EL (cell line): ENCODE measurements at places on chromosomes 1 and 21.

DNA sequence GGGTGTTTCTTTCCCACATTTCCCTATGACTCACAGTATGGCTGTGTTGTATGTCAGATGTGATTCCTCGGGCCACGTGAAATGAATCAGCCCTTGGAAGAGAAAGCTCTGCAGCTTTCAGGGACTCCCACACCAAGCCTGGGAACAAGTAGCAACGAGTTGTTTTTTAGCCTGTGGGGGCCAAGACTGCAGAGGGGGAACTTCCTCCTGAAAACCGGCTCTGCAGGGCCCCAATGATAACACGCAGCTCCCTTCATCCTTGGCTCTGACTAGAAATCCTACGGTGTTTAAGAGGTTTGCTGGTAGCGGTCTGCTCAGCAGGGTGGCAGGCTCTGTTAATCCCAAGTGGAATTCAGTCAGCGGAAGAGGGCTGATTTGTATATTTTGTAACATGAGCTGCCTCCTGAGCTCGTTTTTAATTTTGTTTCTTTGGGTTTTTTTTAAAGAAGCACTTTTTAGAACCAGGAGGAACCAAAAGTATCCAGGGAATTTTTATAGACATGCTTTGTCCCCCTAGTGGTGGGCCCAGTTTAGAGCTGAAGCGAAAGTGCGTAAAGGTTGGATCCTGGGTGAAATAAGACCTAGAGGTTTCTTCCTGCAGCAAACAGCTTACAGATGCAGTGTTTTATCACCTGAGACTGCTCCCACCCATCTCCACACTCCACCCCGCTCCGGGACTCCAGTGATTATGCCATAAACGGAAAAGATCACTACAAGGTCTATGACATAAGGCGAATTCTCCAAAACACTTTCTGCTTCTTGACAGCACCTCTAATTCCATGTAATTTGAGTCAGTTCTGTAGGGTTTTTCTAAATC, 48.8 kb downstream of the LAMC2 start:
- peak; percentile 97 for DNase-seq

- peak; percentile 90 for DNase-seq
Measured at GRCh38 chr1:185500001-185500626, 183.1 kb upstream of the IVNS1ABP start.

DNA sequence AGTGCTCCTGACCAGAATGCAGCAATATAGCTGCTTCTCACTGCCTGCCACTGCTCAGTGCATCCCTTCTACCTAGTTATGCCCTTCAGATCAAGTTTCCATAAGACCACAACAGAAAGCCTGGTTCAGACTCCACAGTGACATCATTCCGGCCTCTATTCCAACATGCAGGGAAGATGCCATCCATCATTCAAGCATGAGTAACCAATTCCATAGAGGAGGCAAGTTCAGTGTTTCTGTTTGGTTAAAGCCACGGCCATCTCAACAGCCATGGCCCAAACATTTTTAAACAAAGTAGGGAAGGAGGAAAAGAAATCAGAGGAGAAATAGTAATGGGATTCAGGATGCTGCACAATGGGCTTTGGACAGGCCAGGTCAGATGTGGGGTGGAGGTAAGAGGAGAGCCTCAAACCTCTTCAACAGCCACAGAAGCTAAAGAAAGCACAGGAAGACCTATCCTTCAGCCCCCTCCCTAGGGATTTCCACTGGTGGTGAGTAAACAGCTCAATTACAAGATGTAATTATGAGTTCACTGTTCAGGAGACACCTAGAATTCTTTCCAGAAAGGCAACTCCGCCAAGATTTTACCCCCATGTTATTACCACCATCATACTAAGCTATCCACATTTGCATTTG, 484.9 kb downstream of the SETD4 start:
- DNase-seq: peak; percentile 87

DNA sequence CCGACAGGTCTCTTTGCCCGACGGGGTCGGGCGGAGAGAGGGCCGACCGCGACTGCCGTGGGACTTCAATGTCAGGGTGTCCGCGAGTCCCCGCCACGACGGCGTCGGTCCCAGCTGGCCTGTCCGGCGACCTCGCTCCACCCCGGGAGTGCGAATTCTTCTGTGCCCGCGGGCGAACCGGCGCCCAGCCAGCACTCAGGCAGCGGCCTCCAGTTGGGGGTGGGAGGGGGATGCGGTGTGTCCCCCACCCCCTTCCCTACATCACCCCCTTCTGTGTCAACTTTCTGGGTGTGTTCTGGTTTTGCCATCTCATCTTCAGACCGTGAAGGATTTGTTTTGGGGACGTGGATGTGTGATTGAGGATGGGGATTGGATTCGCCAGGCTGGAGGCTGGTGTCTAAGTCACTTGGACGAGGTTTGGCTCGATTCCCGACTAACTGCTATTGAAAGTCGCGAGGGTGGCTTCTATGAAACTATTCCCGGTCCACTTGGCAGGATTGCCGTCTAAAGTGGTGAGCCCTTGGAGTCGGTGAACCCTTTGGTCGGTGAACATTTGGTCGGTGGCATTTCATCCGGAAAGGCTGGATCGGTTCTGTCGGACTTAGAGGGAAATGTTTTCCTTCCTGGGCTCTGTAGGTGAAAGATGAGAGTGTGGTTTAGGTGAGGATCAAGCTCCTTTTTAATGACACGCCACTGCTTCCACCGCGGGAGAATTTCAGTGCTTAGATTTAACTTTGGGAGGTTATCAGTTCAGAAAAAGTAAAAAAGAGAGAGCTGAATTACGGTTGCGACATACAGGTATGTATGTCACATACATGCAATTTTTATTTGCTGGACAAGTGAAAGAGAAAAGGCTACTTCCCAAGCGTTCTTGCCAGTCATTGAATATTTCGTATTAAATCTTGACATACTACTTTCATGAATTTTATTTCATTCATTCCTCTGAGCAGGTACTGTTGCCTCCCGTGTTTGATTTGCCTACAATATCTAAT, 771 bp downstream of the ABCD3 start:
- peak; percentile 68 for DNase-seq

- DNase-seq: no peak
Measured at GRCh38 chr1:25095635-25096200, 136.6 kb downstream of the SYF2 start.

- DNase-seq: no peak
Measured at GRCh38 chr1:220927442-220927841, 48.2 kb downstream of the HLX start.

GRCh38 chr1:76262601-76263000, 188.1 kb downstream of the ST6GALNAC3 start:
- no peak for DNase-seq

- DNase-seq: peak; percentile 54
Measured at GRCh38 chr21:37006486-37007291, at the start of gene RIPPLY3. TSS of gene RIPPLY3 (plus strand) at chr21:37006702. CDS start at chr21:37006773, 71 bp downstream.

DNA sequence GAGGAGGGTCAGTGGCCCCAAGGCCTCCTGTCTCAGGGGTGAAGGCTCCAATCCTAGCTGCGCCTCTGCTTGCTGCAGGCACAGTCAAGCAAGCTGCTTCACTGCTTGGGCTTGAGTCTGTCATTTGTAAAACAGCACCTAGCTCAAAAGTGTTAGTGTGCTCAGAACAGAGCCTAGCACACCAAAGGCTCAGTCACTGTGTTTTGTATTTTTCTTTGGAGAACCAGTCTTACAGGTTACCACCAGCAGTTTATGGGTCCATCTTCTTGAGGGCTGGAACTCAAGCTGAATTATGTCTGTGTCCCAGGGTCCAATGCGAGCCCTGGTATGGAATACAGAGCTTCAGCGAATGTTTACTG, 113.6 kb downstream of the DMRTB1 start:
- DNase-seq: no peak

- peak; percentile 22 for DNase-seq
Measured at GRCh38 chr1:77385551-77385950, 103.7 kb downstream of the AK5 start.

GRCh38 chr1:200473698-200474371, 64.0 kb upstream of the ZNF281 start:
- no peak for DNase-seq

- DNase-seq: no peak
Measured at GRCh38 chr1:68317543-68317942, 85.2 kb upstream of the WLS start.

GRCh38 chr1:184272175-184272866, 114.5 kb upstream of the C1orf21 start:
- peak; percentile 52 for DNase-seq

DNA sequence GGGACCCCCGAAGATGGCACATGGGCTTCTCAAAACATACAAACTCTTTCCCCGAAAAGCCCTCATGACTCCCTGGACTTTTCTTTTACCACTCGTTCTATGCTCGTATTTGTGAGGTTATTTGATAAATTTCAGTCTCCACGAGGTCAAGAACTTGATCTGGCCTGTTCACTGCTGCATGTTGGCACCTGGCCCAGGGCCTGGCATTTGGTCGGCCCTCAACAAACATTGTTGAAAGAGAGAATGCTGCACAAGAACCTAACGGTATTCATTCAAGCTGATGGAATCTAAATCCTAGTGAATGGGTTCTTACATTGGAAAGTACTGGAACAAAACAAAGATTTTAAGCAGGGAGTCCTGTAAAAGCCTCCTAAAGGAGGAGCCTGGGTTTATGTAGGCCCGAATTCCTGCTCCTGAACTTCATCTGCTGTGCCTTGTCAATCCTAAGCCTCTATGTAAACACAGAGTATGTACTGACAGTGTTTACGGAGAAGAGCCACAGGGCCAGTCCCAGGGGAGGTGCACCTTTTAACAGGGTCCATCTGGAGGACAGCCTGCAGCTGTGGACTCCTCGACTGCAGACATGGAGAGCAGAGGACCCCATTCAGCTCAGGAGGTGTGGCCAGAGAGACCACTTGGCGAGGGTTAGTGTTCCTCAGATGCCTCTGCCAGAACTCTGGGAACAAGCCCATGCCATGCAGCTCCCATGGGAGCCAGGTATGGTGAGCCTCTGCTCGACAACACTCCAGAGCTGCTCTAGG, 46.9 kb downstream of the L1TD1 start:
- no peak for DNase-seq

GRCh38 chr1:215376544-215377264, 190.4 kb upstream of the KCTD3 start:
- DNase-seq: peak; percentile 13

DNA sequence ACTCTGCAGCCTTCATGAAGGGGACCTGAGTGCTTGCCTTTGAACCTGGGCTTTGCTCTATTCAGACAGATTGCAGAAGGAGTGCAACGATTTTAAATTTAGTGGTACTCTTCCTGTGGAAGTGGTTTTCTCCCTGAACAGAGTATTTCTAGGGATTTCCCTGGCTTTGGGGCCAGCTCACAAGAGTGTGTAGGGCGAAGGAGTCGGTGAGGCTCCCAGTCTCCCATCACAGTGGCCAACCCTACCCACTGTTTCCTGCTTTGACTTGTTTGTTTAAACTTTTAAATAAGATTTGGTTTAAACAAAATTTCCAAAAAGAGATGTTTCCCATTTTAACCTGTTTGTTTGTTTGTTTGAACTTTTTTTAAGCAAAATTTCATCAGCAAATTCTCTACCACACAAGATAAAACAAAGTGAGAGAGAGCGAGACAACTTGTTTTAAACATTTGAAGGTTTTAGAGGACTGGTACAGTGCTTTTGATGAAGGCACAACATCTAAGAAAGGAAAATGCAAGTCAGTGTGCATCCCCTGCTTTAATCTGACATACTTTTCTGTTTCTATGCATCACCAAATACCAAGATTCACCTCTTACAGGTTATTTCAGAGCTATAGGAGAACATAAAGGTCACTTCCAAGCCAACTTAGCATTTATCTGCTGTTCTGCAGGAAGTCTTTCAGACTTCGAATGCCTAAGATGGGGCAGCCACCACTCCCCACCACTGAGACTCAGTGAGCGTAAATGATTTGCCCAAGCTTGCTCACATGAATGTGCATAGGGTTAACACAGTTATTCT, 6.6 kb downstream of the SELP start:
- no peak for DNase-seq

GRCh38 chr1:112937070-112937469, 18.9 kb downstream of the SLC16A1 start:
- DNase-seq: peak; percentile 67

GRCh38 chr1:226731257-226731893, 7.7 kb downstream of the ITPKB start:
- DNase-seq: no peak

DNA sequence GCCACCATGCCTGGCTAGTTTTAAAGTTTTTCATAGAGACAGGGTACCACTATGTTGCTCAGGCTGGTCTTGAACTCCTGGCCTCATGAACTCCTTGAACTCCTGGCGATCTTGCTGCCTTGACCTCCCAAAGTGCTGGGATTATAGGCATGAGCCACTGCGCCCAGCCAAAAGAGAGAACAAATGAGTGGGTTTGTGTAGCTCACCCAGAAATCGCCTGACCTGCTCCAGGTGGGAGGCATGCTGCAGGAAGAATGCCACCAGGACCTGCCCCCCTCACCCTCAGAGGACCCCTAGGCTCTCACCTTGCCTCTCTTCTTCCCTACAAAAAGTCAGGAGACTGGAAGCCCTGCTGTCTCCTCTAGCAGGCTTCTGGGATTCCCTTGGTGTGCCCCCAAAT, 88.8 kb downstream of the SYT2 start:
- no peak for DNase-seq

GRCh38 chr21:42807938-42808613, 71.3 kb downstream of the WDR4 start:
- DNase-seq: no peak

DNA sequence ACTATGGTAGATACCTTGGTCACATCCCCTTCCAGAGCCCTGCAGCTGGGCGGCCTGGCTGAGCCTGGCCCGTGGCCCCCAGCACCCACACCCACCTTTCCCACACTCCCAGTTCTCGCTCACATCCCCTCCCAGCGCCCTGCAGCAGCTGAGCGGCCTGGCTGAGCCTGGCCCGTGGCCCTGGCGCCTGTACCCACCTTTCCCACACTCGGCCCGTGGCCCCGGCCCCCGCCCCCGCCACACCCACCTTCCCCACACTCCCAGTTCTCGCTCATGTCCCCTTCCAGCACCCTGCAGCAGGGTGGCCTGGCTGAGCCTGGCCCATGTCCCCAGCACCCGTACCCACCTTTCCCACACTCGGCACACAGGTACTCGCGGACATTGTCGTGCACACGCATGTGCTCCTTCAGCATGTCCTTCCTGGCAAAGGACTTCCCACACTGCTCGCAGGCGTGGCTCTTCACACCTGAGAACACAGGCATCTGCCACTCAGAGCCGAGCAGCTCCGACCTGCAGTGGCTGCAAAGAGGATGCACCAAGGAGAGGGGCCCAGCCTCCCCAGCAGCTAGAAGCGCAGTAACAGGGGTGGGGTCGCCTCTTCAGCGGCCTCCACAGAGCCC, 52.5 kb upstream of the RIPK4 start:
- DNase-seq: no peak

DNA sequence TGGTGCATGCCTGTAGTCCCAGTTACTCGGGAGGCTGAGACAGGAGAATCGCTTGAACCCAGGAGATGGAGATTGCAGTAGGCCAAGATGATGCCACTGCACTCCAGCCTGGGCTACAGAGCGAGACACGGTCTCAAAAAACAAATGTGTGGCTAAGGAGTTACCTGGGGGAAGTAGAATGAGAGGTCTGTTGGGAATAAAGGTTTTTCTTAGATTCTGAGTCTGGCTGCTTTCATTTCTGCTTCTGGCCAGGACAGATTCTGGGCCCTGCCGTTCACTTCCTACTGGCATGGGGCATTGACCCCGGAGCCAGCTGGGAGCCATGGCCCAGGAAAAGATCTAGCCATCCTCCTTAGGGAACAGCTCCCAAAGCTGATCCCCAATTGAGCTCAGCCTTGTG, 420 bp upstream of the DCDC2B start:
- DNase-seq: no peak
